ENCODE measurements at places on chromosomes 3 and 15.

DNA sequence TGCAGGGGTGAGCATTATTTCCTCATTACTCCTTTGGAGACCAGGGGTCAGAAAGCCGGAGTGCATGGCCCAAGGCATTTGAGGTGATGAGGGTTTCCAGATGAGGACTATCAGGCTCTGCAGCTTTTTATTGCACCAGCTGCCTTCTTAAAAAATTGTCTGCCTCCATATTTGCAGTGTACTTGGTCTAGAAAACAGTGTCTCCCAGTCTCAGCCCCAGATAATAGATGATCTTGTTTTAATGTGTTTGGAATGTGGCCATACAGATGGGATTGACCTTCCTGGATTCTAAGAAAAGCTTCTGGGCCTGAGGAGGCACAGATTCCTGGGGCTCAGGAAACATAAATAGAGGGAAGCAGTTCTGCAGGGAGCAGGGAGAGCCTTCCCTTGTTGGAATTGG is 123.3 kb downstream of the GABRG3 start:
- no peak for DNase-seq

GRCh38 chr3:178709051-178709450 is 172.8 kb downstream of the KCNMB2 start:
- DNase-seq = no peak

DNA sequence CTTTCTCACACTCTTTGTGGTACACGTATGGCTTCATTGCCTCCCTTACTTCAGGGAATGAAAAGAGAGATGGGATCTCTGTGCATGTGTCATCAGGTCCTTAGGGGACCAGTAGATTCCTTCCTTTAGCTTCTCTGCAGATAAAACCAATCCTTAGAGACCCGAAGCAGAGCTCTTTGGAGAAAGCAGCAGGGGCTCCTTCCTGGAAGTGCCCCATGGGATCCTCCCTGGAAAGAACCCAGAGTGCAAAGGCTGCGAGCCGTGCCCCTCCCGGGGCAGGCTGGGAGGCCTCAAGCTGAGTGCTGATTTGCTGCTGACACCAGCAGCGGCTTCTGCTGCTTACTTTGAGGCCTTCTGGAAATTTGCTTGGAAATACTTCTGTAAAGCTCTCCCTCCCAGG is 328.6 kb upstream of the RGMA start:
- DNase-seq = no peak

- DNase-seq = no peak
These were observed 597.3 kb downstream of the NAALADL2 start for GRCh38 chr3:175456466-175456865.

- DNase-seq = no peak
These were observed 263.8 kb upstream of the ATP10A start for GRCh38 chr15:26126819-26127387.

DNA sequence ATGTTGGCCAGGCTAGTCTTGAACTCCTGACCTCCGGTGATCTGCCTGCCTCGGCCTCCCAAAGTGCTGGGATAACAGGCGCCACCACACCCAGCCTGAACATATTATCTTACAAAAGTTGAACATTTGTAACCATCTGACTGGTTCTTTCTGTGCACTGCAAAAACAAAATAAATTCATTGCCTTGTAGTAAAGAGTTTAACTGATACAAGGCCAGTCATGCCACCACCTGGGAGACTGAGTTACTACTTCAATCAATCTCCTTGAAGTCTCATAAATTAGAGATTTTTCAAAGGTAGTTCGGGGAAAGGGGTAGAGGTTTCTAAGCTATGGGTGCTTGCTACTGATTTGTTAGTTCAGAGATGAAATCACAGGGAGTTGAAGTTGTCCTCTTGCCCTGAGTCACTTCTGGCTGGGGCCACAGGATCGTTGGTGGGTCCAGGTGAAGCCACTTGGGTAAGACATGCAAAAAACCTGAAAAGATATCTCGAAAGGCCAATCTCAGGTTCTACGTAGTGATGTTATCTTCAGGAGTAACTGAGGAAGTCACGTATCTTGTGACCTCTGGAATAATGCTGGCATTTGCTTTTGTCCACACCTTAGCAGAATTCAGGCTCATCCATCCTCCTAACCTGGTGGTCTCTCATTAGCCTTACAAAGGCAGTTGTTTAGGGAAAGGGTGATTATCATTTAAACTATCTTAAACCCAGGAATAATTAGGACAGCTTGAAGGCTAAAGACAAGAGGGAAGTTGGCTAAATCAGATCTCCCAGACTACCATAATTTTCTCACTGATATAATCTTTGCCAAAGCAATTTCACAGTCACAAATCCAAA is 33.7 kb downstream of the ZBTB11 start:
- DNase-seq = no peak

GRCh38 chr3:154280161-154280560 is 44.1 kb downstream of the DHX36 start:
- DNase-seq = no peak

GRCh38 chr15:39204031-39204430 is 376.8 kb upstream of the THBS1 start:
- DNase-seq = no peak

GRCh38 chr3:110799271-110799670 is 272.3 kb upstream of the NECTIN3 start:
- no peak for DNase-seq

- no peak for DNase-seq
These were observed 2.9 kb downstream of the CCRL2 start for GRCh38 chr3:46409739-46410489.
